Renal cortex interstitium (tissue), 15 donors: ENCODE measurements at places on chromosomes 1 and 21. TPM values are rescaled to one million over a fixed set of nuclear protein-coding genes. Genes with fewer than 3 reads are reported as not detected.

DNA sequence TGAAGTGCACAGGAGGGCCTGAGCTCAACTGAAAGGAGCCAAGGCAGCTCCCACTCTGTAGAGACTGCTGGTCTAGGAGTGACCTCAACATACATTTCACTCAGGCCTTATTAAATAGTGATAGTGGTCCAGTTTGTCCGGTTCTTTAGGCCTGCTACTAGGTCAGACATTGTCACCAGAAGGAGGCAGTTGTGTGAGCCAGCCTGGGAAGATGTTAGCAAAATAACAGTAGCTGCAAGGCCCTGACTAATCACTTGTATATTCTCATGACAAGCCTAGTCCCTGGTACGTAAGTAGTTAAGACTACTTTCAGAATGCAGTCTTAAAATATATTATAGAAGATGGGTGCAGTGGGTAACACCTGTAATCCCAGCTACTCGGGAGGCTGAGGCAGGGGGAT, 264.0 kb upstream of the CAMK1G start:
- DNase-seq: no peak

GRCh38 chr1:211378844-211379243, 52.2 kb downstream of the TRAF5 start:
- DNase-seq: no peak

GRCh38 chr1:49971088-49971487, 52.7 kb downstream of the AGBL4 start:
- DNase-seq: no peak

- no peak for DNase-seq
Measured at GRCh38 chr1:22808186-22808675, 97.6 kb downstream of the EPHB2 start.

DNA sequence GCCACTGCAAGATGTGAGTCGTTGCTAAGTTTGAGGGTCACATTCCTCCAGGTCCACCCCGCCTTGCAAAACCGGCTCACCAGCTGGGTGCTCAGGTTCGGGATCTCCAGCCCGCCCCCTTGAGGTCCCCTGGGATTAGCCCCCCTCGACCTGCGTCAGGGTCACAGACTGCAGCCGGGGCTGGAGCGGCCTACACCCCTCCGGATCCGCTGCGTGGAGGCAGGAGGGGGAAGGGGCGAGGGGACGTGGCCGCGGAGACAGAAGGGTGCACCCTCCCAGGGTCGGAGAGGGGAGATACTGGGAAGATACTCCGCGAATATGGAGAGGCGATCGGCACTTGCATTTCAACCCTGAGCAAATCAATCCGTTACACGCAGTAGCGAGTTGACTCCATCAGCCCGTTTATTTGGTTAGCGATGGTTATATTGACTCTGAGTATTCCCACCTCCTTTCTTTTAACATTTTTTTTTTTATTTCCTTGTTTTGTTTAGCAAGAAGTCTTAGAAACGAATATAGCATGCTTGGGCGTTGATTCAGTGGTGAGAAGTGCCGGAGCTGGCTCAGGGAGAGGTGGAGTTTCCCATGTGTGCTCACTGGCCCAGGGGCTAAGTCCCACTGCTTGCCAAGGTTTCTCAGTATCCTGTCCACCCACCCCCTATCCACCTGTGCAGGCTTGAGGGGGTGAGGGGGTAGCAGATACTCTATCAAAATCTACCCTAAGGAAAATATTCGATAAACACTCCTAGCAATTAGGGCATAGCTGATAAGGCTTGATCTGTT, 997 bp downstream of the IFNAR2 start:
- DNase-seq: no peak

GRCh38 chr1:171191992-171192391, 6.9 kb downstream of the FMO2 start:
- no peak for DNase-seq

GRCh38 chr21:28773036-28773435, 219.6 kb downstream of the LTN1 start:
- no peak for DNase-seq

GRCh38 chr1:36562181-36562685, 79.5 kb upstream of the CSF3R start:
- DNase-seq: no peak

- DNase-seq: no peak
Measured at GRCh38 chr21:41031701-41032220, 136.2 kb upstream of the BACE2 start.

GRCh38 chr1:225468270-225469020, 40.6 kb upstream of the LBR start:
- no peak for DNase-seq

GRCh38 chr1:187283984-187284383, 455.2 kb downstream of the PLA2G4A start:
- no peak for DNase-seq

- no peak for DNase-seq
Measured at GRCh38 chr1:197480446-197480845, 212.4 kb downstream of the CRB1 start.

Gene SH2D2A
- 0.47 TPM for polyA plus RNA-seq

Gene PRAMEF2
- polyA plus RNA-seq: not detected

Gene RIPPLY3
- 3.0 TPM for polyA plus RNA-seq

Gene TAF1A
- 17.6 TPM for polyA plus RNA-seq

Gene SLAMF8
- 0.96 TPM for polyA plus RNA-seq

Gene KRTAP10-9
- not detected for polyA plus RNA-seq

Gene FCER1G
- 13.6 TPM for polyA plus RNA-seq
